Iris pigment epithelial cell (primary cell): ENCODE measurements at places on chromosomes 13 and 19.

- DNase-seq = no peak
Measured at GRCh38 chr13:52936806-52937205, 88.4 kb upstream of the PCDH8 start.

DNA sequence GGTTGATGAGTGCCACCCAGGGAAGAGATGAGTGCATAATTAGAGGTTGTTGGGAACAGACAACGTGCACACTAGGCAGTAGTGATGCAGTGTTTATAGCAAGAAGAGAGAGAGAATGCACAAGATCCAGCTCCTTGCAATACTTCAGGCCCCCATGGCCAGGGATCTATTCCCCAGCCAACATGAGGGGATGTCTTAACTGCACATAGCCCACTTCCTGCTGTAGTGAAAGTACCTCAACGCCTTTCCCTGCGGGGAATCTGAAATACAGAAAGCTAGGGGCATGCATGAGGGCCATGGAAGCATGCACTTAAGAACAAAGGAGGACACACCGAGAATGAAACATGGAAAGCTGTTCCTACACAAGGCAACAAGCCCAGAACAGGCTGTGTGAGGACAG is 636.7 kb upstream of the GPC6 start:
- DNase-seq = no peak

DNA sequence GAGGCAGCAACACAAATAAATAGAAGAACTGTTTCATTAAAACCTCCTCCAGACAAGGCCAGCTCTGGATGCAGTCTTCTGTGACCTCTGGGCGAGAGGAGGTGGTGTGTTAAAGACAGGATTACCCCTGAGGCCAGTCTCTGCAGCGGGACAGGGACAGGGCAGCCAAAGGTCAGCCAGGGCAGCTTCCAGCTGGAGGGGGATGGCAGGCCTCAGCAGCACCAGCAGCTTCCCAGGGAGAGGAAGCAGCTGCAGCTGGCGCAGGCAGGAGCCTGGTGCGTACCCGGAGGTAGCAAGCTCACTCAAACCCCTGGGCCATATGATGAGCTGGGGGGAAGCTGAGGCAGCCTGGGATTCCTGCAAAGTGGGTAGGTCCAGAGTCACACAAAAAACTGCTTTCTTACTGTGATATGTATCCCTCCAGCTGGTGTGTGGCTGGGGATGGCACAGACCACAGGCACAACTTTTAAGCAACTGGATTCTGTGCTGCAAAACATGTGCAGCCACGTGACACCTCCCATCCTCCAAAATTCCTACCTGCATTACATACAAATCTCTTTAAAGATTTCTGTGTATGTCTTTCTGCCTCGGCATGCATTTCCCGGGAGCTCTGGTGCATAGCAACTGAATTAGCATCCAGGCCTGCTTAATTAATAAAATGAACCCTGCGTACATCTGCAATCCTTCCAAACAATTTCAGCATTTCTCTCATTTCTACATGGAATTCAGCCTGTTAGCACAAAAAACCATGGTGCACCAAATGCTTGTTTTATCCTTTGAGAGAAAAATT is 238.3 kb upstream of the MAB21L1 start:
- no peak for DNase-seq

GRCh38 chr19:33443638-33444561 is 70.4 kb downstream of the CEBPG start:
- DNase-seq = no peak

GRCh38 chr19:6030214-6030507 is 52.2 kb upstream of the RANBP3 start:
- DNase-seq = peak; percentile 94

GRCh38 chr13:29920025-29920643 is 69.7 kb upstream of the UBL3 start:
- peak; percentile 12 for DNase-seq

DNA sequence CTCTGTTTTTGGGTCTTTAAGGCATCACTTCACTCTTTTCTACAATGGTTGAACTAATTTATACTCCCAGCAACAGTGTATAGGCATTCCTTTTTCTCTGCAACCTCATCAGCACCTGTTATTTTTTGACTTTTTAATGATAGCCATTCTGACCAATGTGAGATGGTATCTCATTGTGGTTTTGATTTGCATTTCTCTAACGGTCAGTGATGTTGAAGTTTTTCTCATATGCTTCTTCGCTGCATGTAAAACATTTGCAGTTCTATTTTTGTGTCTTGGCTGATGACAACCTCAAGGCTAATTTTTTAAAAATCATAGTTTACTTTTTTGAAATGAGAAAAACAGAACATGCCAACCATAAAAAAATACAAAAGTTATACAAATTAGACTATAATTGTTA is 258.2 kb upstream of the EDNRB start:
- DNase-seq = no peak

DNA sequence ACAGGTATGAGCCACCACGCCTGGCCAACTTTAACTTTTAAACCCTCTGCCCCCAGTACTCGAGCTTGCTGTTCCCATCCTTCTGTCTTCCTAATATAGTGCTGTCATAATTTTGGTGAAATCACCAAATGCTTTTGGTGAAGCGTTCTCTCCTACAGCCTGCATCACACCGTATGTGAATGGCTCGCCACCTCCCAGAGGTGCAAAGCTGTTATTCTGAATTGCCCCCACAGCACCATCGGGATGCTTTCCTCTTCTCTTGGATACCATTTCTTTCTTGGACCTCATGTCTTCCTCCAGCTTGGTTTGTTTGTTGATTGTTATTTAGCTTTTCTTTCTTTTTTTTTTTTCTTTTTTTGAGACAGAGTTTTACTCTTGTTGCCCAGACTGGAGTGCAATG is 53.0 kb upstream of the XPO4 start:
- DNase-seq = no peak

GRCh38 chr13:48938308-48938943 is 37.3 kb upstream of the FNDC3A start:
- no peak for DNase-seq

- peak; percentile 38 for DNase-seq
Measured at GRCh38 chr19:10074153-10074552, 12.0 kb upstream of the SHFL start.

DNA sequence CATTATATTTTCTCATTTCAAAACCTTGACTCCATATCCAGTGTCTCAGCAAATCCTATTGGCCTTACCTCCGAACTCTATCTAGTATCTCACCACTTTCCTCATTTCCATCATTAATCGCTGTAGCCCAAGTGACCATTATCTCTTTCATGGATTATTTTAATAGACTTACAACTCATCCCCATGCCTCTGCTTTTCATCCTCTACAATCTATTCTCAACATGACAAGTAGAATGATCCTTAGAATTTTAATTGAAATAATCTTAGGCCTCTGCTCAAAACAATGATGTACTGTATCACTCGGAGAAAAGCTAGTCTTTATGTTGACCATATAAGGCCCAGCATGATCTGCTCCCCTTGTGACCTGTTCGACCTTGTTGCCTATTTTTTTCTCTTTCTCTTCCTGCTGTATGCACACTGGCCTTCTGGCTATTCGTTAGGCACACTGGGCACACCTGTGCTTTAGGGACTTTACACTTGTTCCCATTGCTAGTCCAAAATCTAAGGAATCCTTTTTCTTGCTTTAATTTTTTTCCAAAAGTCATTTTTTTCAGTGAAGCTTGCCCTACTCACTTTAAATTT is 21.4 kb downstream of the DNAJC15 start:
- no peak for DNase-seq

DNA sequence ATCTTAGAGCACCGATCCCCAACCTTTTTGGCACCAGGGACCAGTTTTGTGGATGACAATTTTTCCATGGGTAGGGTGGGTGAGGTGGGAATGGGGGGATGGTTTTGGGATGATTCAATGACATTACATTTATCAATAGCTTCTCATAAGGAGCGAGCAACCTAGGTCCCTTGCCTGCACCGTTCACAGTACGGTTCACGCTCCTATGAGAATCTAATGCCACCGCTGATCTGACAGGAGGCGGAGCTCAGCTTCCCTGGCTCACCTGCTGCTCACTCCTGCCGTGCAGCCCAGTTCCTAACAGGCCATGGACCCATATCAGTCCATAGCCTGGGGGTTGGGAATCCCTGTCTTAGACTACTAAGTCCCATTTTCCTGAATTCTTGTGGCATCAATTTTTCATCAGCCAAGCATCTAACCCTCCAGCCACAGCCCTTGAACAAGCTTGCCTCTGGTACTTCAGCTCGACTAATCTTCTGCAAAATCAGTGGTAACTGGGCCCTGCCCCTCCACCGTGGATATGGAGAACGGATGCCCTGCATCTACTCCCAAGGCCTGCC is 37.0 kb upstream of the MAP3K10 start:
- DNase-seq = no peak

- DNase-seq = no peak
Measured at GRCh38 chr19:52498571-52498970, 28.9 kb upstream of the ZNF808 start.

GRCh38 chr19:55442372-55442961 is 633 bp downstream of the SHISA7 start:
- no peak for DNase-seq

DNA sequence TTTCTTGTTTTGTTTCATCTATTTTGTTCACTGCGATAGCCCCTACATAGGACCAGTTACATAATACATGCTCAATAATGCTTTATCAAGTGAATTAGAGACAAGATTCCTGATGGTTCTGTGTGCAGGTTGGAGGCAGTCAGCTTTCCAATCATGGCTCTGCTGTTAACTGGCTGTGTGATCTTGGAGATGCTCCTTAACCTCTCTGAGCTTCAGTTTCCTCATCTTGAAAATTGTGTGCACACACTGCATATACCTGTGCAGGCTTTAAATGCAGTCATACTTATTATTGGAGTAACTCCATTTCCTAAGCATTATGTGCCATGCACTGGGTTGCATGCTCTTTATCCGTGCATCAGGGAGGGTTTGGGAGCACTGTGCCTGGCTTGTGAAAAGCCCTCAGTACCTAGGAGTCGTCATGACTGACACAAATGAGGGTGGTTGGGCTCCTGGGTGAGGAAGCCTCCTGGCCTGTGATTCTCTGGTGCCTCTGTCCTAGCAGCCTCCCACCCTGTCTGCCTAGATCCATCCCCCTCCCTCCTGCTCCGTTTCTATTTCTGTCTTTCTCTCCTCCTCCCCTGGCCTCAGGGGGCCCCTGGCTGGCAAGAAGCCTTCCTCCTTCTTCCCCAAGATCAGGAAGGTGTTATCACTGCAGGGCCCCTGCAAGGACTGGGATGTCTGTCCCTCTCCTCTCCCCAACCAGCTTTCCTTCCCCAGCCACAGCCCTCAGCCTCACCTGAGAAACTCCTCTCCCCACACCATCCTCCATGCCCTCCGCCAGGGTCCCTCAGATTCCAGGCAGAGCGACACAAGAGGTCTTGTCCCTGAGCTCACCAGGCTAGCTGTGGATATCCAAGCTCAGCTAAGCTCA is 8.7 kb downstream of the IFNL1 start:
- DNase-seq = no peak
